ENCODE measurements at places on chromosomes 12 and 14.

DNA sequence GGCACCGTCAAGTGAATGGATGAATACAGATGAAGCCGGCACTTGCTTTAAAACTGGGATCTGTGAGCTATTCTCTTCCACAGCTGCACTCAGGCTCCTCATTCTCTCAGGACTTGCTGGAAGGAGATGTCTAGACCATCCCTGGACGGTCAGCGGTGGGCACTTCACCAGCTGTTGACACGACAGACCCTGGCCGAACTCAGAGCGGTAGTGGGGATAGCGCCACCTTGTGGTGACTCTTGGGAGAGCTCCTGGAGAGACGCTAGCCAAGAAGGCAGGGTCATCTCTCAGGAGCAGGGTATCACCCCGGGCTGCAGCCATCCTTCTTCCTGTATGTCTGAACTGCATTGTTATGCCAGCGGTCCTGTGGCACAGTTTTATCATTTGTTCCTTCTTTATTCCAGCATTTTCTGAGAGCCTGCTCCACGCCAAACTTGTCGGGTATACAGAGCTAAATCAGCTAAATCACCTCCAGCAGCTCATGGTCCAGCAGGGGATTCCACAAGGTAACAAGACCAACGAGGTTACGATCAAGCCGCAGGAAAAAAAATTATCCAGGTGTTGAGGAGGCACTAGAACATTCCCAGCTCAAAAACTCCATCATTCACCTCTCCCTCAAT lies 10.0 kb downstream of the WNT1 start:
- DNase-seq = peak; percentile 64

GRCh38 chr12:57525615-57526383 lies 3.2 kb downstream of the MBD6 start:
- no peak for DNase-seq

GRCh38 chr12:105561546-105562198 lies 231.2 kb downstream of the C12orf75 start:
- no peak for DNase-seq

- DNase-seq = peak; percentile 45
These were observed 15.7 kb downstream of the FAR2 start for GRCh38 chr12:29164477-29165393.

DNA sequence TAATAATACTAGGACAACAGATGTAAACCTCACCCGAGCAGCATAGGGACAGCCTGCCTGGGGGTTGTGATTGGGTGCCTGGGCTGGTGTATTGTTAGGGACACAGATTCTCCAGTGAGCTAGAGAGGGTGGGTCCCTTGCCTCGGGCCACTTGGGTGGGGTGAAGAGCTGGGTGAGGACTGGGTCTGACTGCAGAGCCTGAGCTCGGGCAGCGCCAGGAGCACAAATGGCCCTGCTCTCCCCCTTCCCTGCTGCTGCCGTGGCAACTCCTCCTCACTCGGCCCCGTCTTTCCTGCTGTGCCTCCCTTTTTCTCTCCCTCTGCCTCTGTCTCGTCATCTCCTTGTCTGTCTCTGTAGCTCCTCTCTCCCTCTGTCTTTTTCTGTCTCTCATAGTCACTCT lies 115.4 kb downstream of the GLT1D1 start:
- no peak for DNase-seq

DNA sequence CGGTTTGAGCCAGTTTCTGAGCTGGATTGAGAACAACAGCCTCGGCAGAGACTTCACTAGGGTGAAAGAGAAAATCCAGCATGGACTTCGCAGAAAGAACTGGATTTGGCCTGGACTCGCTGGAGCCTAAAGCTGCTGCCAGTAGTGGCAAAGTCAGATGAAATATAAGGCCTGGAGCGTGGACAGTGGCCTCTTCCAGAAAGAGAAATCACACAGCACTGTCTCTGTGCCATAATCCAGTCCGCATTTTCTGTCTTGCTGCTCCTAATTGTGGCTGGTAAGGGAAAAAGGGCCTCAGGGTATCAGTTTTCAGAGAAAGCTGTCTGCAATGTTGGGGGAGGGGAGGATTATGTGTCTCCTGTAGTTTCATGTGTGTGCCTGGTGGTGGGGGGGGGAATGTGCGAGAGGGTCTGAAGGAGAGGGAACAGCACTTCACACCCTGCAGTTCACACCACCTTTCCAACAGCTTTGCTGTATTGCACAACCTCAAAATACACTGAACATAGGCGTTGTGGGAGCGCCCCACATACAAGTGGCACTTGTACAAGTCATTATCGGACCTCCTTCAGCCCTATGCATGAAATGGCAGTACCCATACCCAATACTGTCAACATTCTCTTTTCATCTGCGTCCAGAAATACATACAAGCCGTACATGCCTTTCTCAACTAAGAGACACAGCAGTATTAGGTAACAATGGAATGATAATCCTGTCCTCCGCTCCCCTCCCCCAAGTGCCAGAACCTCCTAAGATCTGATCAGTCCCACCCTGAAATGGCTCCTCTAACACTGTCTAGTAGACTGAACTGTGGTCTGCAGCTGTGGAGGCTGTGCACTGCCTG lies 107.5 kb upstream of the ATF7IP start:
- peak; percentile 95 for DNase-seq

DNA sequence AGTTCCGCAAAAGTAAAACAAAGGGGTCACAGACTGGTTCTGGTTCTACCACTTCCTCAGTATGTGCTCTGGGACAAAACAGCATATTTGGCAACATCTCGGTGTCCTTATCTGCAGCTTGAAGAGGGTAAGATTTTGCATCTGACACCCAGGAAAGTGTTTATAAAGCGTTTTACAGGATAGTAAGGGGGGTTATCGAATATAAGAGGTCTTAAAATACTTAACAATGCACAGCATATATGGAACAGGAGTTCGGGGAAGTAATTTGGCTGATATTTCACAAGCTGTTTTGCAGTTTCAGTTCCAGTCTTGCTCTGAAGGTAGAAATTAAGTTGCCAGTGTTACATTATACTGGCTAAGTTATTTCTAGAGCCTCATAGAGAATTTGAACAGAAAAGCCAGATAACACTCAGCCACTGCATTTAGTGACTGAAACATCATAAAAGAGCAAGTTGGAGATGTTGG lies 904 bp upstream of the MAP4K5 start:
- peak; percentile 7 for DNase-seq

Data from MM.1S (cell line).